ENCODE measurements at places on chromosomes 3 and 15.

DNA sequence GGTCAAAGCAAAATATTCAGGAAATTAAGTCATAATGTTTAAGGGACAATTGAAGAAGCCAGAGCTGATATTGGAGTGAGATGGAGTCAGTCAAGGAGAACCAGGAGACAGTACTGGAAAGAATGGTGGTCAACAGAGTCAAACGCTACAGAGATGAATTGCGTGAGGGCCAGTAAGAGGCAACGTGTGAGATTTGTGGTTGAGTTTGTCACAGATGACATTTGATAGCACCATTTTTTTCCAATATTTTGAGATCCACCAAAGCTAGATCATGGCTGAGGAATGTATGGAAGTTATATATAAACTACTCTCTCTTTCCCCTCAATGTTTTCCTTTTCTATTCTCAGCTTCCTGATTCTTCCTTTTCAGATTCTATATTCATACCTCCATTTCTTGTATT lies 375.1 kb upstream of the ROBO2 start:
- DNase-seq: no peak

DNA sequence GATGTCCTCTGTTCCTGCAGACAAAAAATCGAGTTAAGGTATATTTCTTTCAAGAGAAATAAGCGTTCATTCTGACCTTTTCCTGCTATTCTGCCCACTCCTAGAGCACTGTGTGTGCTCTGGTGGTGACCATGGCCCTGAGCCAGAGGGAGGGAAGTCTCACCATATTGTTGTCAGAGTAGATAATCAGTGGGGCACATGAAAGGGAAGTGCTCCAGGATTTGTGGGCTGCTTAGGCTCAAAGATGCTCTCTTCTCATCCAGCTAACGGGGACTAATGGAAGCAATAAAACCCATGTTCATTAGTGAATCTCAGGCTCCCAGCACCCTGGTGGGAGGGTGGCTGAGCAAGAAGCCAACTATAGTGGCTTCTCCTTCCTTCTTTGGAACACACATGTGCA lies 70.7 kb upstream of the EOMES start:
- DNase-seq: no peak

DNA sequence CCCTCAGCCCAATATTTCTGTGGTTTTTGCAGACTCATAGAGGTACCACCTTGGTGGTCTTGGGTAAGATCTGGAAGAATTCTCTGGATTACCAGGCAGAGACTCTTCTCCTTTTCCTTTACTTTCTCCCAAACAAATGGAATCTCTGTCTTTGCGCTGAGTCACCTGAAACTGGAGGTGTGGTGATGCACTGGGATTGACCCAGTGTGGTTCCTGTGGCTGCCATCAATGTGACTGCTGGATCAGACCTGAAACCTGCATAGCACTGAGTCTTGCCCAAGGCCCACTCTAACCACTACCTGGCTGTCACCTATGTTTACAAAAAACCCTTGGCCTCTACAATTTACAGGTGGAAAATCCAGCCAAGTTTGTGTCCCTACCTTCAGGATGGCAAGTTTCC lies 295.3 kb downstream of the RBMS3 start:
- DNase-seq: no peak

GRCh38 chr3:65534805-65535204 lies 503.9 kb downstream of the MAGI1 start:
- DNase-seq: no peak

DNA sequence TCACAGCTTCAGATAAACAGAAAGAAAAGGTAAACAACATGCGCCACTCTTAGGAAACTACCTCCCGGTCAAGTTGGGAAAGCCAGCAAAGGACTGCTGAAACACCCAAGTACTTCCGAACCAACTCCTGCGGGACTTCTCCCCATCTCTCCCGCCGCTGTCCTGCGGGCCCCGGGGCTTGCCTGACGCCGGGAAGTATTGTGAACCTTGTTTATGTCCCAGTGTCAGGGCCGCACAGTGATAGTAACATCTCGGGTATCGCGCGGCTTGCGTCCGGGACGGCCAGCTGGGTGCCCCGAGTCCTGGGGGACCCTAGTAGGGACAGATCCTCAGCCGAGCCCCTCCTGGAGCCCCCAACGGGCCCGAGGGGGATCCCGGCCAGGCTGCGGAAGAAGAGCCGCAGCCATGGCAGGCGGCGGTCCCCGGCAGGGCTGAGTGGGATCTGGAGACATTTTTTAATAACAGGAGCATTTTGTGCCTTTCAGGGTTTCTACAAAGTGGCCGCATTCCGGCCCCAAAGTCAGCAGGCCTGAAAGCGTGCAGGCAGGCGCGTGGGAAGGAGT lies 756 bp downstream of the CLPX start:
- DNase-seq: peak; percentile 7

DNA sequence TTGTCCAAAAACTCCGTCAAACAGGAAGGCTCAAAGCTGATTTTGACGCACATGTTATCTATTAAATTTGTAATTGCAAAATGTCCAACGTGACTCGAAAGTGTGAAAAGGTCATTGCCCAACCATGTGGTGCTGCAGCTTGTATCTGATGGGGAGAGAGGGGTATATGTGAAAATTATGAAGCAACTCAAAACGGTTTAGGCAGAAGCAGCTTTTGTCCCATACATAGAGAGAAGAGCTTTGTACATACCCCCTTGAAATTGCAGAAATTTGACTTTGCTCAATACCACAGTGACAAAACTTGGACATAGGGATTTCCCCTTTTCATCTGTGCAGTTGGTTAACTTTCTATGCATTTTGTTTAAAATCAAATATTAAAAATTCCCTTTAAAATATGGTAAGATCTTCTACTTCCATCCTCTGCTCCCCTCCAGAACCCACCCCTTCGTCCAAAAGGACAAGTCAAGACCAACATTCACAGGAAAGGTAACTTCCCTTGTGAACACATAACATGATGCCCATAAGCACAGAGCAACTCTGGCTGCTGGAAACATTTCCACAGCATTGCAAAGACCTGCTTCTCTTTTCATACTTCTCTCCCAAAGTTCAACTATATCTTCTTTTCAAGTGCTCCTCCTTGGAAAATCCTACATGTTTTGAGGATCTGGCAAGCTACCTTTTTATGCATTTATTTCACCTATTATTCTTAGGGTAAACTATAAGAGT lies 253.7 kb upstream of the THBS1 start:
- DNase-seq: no peak

- no peak for DNase-seq
Measured at GRCh38 chr3:9149566-9149965, 99.9 kb downstream of the SRGAP3 start.

- DNase-seq: no peak
Measured at GRCh38 chr3:195146131-195146530, 124.8 kb downstream of the XXYLT1 start.

GRCh38 chr3:95172164-95172943 lies 1109.5 kb downstream of the NSUN3 start:
- DNase-seq: no peak

- DNase-seq: no peak
Measured at GRCh38 chr3:116367761-116368395, 77.4 kb downstream of the LSAMP start.

DNA sequence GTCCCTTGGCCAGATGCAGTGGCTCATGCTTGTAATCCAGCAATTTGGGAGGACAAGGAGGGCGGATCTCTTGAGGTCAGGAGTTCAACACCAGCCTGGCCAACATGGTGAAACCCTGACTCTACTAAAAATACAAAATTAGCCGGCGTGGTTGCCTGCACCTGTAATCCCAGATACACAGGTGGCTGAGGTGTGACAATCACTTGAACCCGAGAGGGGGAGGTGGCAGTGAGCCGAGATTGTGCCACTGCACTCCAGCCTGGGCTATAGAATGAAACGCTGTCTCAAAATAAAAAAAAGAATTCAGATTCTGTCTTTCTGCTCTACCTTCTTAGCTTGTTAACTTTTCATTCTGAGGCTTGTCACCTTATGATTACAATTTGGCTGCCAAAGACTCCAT lies 22.1 kb downstream of the MYO5A start:
- no peak for DNase-seq

DNA sequence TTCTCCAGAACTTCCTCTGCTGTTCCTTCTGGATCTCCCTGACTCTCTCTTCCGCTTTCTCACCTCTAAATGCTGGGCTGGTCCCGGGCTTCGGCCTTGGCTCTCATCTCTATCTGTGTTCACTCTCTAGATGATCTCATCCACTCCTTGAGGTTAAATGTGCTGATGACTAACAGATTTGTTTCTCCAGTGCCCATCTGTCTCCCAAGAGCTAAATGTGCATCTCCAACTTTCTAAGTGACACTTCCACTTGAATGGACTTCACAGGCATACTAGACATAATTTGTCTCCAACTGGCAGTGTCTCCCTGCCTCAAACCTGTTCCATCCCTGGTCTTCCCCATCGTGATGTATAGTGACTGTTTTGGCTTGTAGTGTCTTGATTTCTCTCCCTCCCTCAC lies 95.3 kb downstream of the ITPR1 start:
- no peak for DNase-seq

DNA sequence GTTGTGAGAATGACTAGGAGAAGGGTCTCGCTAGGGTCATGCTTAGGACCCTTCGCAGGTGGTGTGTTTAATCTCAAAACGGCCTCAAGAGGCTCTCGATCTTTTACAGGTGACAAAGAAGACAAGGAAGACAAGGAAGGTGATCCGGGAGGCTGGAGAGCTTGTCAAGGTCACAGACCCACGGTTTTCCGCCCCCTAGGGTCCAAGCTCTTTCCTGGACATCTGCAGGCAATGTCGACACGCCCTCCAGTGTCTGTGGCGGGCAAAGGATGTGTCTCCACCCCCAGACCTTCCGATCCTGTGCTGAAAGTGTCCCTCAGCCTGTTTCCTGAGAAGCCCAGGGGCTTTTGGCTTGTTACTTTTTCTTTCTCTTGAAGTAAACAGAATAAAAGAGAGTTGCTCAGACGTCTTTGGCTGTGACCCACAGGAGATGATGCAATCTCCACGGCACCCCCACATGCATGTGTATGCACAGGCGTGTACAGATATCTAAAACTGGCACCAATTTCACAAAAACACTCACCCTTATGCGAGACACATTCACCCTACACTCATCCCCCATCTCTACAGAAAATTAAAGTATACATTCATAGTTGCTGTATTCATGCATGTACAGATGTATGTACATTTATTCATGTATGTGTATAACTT lies 108.8 kb downstream of the KLF13 start:
- DNase-seq: peak; percentile 87

DNA sequence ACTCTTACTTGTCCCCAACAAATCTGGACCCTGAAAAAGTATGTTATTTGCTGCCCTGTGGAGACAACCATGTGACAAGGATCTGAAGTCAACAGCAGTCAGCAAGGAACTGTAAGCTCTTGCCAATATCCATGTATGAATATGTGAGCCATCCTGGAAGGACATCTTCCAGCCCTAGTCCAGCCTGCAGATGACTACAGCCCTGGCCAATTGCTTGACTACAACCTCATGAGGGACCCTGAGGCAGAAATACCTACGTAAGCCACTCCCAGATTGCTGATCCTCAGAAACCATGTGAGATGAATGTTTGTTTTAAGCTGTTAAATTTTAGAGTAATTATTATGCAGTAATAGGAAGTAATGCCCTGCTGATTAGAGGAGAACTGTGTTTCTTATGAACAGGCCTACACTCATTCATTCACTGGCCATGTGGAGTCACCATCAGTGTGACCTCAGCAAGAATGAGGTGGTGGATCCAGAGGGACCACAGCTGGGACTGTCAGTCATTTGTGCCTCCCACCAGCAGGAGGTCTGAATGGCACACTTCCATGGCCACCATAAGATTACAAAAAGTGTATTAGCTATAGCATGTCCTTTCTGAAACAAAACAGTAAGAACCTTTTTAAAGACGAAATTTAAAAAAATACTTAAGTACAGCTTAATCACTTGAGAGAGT lies 92.6 kb downstream of the TFDP2 start:
- DNase-seq: no peak

DNA sequence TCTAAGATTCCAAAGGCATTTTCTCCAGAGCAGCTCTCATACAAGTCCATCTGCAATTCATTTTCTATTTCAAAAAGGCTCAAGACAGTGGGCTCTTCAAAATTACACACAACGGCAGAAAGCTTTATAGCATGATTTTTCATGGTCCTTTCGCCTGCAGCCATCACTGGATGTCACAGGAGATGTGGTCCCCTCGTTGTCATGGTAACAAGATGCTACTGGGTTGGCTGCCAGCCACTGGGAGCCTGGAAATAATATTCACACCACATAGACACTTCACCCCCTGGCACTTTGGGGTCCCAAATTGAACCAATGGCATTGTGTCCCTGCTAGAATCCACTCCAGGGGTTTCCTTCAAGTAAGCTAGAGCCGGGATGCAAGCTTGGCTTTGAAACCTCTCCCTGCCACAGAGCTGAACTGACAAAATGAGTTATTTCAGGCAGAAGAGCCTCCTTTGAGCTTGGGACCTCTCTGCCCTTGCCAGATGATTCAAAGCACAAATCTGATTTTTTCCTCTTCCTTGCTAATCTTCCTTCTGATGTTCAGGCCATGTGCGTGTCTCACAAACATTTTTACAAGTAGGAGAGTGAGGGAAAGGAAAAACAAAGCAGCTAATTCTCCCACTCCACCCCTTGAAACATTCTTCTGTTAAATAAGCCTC lies 512.6 kb upstream of the ADAMTS9 start:
- no peak for DNase-seq

- no peak for DNase-seq
Measured at GRCh38 chr15:99504823-99505551, 60.8 kb upstream of the MEF2A start.

DNA sequence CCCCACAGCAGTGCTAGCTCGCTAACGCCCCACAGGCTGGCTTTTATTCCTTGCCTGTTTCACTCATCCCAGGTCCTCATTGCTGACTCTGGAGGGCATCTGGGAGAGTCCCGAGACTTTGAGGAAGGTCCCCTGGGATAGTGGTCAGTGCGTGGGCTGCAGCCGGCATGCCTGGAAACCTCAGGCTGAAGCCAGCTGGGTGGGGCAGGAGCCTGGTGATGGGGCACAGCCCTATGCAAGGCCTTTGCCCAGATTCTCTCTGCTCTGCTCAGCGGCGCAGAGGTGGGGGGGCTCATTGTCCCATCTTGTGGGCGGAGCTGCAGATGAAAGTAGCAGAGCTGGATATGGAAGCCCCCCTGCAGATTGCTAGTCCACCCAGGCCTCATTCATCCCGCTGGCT lies 55.7 kb upstream of the SMAD6 start:
- DNase-seq: no peak

DNA sequence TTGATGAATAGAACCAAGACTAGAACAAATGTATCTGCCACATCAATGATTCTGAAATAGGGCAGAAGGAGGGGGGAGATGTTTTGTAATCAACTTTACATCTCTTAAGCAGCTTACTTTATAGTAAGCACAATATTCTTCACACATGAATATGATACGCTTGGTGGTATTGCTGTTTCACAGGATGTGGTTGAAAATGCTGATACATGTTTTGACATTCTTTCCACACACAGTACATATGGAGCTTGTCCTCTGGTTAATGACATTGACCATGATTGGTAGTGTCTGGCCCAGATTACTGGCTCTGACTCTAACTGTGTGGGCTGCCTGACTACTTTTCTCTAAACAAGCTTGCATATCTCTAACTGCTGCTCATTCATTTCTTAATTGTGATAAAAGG lies 168.9 kb downstream of the KLHL25 start:
- DNase-seq: peak; percentile 72

DNA sequence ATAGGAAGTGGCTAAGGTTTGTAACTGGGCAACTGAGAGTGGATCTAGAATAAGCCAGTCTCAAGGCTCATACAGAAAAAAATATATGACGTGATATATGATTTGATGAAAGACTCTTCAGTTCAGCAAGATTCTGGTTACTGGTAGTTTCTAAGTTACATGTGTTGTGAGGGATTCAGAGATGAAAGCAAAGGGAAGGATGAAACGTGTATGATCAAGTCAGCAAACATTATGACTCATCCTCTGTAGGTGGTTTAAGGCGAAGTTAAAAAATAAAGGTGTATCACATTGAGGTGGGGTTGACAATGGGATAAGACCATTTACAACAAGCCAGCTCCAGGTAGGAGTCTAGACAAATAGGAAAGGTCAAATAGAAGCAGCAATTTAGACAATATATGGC lies 16.2 kb downstream of the TERC start:
- peak; percentile 4 for DNase-seq
